ENCODE measurements at places on chromosomes 4 and X.
A peak's percentile ranks its signal among the peaks of the same experiment; 100 is the strongest.

DNA sequence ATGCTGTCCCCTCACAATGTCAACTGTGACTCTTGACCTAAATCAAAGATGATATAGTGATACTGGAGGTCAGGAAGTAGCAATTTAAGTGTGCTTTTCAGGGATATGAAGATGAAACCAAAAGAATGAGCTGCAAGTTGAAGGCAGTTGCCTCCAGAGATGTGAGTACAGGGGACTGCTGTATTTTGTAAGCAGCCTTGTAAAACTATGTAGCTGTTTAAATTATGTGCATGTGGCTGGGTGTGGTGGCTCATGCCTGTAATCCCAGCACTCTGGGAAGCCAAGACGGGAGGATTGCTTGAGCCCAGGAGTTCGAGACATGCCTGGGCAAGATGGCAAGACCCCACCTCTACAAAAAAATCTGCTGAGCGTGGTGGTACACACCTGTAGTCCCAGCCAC is 15.1 kb upstream of the TNIP2 start:
- DNase-seq: no peak

- no peak for DNase-seq
Measured at GRCh38 chr4:90695411-90695810, 568.2 kb downstream of the CCSER1 start.

DNA sequence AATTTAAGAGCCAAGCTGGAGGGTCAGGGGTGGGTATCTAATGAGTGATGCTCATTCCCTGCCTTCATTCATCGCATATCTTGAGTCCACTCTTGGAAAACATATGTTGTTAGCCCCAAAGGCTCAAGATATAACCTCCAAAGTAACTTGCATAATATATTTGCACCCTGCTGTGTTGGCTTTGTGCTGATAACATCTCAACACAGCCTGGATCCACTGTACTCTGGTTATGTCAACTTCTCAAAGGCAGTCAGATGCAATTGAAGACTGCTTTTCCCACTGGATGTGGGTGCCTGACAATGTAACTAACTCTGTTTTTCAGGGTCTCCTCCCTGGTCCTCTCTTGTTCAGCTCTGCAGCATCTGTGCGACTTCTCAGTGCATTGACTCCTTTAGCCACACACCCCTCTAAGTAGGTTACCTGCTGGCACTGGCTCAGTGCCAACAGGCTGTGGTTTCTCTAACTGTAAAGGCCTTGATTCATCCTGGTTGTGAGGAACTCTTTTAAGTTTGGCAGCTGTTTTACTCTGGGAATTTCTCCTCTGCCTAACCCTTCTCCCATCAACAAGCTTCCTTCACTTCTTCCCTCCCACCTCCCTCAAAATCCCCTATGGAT is 28.1 kb downstream of the SLC16A2 start:
- peak; percentile 35 for DNase-seq

DNA sequence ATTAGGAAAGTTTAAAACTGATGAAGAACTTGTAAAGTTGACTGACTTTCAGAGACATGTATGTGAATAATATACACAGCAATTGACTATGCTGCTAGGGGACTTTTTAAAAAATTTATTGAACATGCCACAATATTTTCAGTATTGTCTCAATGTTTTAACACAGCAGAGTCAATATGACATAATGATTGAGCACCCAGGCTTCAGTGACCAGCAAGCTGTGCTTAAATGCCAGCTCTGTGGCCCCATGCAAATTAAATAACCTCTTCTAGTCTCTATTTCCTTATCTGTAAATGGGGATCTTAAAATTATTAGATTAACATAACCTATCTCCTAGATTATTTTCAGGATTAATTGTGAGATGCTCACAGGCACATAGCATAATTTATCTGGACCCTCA is 56.8 kb upstream of the TXK start:
- DNase-seq: no peak

GRCh38 chr4:89572224-89572858 is 264.6 kb downstream of the SNCA start:
- no peak for DNase-seq

DNA sequence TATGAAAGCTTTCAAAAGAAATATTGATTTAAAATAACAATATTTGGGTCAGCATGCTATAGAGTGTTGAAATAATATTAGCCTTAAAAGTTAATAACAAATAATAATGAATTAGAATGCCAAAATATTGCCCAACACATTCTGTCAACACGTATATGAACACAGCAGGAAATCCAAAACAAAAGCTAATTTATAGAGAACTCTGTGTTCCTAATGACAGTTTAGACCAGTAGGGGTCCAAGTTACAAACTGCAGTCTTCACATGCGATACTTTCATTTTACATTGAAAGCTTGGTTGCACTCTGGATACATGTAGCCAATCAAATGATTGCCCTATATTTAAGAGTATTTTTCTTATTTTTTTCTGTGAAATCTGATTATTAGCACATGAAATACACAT is 274.4 kb downstream of the DCTD start:
- no peak for DNase-seq

- DNase-seq: no peak
Measured at GRCh38 chr4:79442422-79442821, 34.4 kb upstream of the GK2 start.

DNA sequence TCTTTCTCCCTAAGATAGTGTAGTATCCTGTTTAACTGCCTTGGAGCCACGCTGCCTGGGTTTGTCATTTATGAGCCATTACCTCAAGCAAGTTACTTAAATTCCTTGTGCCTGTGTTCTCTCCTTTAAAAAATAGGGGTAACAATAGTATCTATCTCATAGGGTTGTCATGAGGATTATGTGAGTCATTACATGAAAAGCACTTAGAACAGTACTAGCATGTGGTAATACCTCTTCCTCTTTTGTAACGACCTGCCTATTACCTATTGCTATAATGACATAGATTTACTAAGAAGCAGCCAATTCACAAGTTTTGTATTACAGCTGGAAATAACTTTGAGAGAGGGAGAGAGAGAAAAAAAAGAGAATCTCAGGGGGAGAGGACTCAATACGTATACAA is 834.7 kb downstream of the RAPGEF2 start:
- DNase-seq: no peak

- no peak for DNase-seq
Measured at GRCh38 chr4:185859111-185859510, 47.1 kb upstream of the SORBS2 start.

GRCh38 chrX:73647632-73648322 is 84.8 kb downstream of the CHIC1 start:
- no peak for DNase-seq
